SW 1271 (cell line): ENCODE measurements at places on chromosomes 2 and 18.

DNA sequence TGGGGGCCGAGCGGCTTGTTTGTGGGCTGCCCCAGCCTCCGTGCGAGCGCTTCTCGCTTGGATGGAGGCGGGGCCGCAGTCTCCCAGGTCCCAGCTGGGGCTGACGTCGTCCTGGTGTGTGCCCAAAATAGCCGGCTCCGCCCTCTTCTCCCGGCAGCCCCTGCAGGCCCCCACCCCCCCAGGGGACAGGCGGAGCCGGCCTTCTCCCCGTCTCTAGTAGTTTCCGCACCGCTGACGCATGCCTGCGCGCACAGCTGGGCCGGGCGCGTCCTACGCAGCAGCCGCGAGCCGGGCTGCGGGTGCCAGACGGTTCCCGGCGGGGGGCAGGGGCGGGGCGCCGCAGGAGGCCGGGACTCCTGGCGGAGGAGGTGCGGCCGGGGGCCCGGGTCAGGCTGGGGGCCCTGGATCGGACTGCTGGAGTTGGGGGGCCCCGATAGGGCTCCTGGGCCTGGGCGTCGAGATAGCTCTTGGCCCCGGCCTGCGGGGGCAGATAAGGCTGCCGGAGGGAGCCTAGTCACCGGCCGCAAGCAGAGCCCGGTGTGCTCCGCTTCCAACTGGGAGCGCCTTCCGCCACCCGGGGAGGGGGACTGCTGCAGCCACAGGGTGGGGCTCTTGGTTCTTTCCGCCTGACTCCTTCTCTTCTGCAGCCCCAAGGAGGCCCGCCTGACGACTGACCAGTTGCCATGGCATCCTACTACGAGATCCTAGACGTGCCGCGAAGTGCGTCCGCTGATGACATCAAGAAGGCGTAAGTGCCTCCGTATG lies at the start of gene DNAJB2:
DNAJB2 (plus strand) TSS at position 216 of the 765 bp plus-strand sequence; CDS start at position 684, 468 bp downstream.
- DNase-seq: peak; percentile 94

- no peak for DNase-seq
These were observed 43.5 kb downstream of the PDCL3 start for GRCh38 chr2:100606332-100606725.

DNA sequence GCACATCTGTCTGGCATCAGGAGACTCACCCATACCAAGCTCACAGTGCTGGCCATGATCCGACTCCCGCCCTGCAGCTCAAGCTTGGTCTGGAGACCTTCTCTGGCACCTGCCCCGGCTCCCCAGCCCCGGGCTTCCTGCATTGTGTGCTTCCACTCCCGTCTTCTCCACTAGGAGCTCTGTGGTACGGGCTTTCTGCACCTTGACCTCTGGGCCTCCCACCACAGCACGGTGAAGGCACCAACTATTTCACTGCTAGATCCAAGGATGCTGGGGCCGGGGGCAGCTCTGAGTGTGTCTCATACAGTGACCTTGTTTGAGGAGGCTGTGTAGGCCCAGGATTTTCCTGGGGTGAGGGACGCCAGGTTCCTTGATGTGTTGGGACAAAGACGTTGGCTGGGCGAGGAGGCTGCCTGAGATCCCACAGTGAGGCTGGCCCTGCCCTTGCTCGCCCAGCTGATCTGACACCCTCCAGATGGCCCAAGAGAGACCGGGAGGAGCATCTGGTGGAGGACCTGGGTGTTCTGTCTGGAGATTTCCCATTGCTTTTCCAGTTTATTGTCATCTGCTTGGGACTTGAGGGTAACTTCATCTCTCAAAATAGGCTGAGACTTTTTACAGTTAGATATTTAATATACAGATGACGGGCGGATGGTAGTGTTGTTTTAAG lies 64.0 kb downstream of the HPCAL1 start:
- no peak for DNase-seq

DNA sequence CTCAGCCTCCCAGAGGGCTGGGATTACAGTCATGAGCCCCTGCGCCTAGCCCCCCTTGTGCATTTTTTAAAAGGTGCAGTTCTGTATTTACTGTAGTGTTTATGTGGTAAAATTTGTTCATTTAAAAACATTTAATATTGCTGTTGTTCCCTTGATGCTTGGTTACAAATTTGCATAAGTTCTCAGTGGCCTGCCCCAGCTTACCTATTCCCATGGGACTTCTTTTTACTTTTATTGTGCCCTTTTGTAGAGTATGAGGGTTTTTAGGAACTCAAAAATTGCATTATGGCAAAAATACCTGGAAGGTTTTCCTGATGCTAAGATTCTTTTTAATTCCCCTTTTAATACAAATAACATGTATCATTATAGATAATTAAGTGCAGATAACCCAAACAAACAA lies 63.0 kb downstream of the DGKD start:
- no peak for DNase-seq

GRCh38 chr18:8825729-8826375 lies 120.5 kb downstream of the MTCL1 start:
- DNase-seq: no peak

GRCh38 chr2:47620770-47621437 lies 162.0 kb upstream of the MSH6 start:
- no peak for DNase-seq

- DNase-seq: peak; percentile 53
These were observed 54.8 kb upstream of the ANKRD62 start for GRCh38 chr18:12038639-12039539.

DNA sequence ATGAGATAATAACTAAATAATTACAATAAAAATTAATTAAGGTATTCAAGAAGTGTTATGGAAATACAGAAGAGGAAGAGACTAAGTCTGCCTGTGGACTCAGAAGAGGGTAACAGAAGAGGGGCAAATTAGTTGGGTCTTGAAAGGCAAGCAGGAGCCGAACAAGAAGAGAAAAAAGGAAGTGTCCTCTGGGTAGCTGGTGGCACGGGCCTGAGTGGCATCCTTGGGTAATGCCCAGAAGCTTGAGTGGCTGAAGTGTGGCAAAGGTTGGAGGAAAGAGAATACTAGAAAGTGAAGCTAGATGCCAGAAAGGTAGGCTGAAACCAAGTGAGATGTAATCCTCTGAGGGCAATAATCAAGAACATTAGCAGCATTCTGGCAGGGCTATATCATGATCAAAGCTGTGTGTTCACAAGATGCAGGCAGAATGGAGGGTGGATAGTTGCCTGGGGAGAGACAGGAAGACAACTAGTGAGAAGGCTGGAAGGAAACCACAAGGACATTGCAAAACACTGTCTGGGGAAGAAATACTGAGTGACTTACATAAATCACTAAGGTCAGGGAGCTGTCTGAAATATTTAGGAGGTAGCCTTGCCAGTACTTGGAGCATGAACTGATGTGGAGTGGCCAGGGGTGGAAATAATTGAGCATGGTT lies 16.2 kb downstream of the DOCK10 start:
- no peak for DNase-seq

- DNase-seq: no peak
These were observed 71.0 kb upstream of the DAPL1 start for GRCh38 chr2:158723921-158724802.

DNA sequence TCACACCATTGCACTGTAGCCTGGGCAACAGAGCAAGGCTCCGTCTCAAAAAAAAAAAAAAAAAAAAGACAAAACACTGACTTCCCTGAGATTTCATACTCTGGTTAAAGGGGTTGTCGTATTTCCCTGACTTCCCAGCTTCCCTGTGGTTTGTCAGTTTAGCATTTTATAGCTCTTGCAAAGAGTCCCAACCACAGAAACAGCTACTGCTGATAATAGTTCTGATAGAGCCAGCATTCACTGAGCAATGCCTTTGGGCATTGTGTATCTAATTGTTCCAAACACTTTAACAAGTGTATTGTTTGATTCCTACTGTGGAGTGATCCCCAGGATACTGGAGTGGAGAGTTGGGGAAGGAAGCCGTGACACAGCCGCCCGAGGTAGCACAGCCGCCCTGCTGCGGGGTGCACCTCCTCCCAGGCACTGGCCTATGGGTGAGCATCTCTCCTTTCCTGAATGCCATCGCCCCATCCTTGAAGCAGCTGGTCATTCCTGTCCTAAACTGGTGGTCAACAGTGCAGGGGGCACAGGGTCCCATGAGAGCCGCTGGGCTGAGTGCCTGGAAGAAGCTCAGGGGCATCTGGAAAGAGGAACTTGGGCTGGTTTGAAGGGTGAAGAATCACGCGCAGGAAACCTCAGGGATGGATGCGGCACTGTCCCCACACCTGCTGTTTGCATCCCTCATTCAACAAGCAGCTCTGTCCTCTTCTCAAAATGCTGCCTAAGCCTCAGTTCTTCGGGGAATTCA lies 81.0 kb upstream of the TMEM18 start:
- no peak for DNase-seq

- no peak for DNase-seq
These were observed 1.5 kb upstream of the EVX2 start for GRCh38 chr2:176085120-176085788.

GRCh38 chr2:105712166-105712915 lies 32.4 kb upstream of the NCK2 start:
- peak; percentile 9 for DNase-seq

- no peak for DNase-seq
These were observed 926 bp downstream of the SERPINB8 start for GRCh38 chr18:63970809-63971205.

DNA sequence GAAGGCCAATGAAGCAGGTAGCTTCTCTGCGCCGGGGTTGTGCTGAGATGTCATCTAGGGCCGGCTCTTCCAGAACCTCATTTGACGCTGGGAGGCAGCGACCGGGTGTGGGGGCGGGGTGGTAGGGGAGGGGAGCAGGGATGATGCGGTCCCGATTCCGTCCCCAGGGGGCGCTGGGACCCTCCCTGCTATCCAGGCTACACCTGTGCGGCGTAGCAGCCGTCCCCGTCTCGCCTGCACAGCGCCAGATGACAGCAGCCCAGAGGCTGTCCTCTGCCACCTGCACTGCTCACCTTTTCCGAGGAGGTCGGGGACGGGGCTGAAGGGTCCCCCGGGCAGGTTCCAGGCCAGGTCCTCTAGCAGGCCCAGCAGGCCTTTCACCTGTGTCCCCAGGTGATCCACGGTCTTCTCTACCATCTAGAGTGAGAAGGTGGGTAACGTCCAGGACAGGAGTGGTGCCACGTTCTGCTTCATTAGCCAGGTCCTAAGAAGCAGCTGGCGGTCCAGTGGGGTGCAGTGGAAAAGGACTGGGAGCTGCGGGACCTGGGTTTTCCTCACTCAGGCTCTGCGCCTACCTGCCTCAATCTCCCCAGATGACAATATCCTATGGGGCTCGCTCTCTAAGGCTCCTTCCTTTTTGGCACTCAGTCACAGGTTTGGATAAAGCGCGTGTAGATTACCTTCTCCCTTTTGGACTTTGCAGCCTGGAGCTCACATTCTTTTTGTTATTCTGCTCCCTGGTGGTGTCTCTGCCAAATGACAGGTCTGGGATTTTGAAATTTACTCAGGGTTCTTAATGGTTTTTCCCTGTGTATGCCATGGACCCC lies 56.0 kb upstream of the RAB6C start:
- peak; percentile 48 for DNase-seq

DNA sequence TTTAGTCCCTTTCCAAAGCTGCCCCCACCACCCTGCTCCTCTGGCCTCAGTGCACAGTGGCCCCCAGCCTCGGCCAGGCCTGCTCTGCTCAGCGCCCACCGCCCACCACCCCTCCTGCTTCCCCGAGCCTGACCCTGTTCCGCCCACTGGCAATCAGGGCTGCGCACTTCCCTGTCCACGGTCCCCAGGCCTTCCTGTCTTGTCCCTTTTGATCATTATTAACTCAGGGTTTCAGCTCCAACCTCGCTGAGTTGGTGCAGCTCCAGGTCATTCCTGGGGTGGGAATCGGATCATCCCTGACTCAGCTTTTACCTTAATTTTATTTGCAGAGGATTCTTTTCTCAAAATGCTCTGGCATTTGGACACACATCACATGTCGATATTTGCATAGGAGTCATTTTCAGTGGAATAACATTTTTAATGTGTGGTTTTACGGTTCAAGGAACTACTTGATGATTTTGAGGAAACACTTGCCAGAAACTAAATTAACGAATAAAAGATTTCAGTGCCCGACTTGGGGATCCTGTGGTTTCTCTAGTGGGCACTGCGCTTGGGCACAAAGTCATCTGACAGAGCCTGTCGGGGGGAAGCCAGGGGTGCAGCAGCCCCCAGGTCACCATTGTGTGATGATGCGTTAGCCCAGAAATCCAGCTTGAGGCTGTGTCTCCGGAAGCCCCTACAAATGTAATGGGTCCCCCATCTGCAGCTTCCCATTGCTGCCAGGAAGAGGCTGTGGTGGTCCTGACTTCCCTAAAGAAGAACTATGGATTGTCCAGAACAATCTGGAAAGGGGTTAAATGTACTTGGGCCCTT lies 1.0 kb upstream of the ESPNL start:
- DNase-seq: no peak

DNA sequence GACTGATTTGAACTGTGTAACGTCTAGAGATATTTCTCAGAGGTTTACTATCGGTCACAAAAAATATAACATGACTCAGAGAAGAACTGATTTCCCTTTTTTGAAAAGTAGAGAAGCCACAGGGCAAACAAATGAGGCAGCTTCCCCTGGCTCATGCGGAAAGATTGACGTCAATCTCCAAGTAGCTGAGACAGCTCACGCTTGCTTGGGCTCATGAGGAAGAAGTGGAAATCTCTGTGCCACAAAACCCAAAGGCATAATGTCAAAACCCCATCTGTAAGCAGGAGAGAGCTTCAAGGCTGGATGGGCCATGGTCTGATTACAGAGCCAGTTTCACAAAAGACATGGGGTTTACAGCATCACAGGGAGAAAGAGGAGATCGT lies 188.1 kb downstream of the ARL4C start:
- no peak for DNase-seq

DNA sequence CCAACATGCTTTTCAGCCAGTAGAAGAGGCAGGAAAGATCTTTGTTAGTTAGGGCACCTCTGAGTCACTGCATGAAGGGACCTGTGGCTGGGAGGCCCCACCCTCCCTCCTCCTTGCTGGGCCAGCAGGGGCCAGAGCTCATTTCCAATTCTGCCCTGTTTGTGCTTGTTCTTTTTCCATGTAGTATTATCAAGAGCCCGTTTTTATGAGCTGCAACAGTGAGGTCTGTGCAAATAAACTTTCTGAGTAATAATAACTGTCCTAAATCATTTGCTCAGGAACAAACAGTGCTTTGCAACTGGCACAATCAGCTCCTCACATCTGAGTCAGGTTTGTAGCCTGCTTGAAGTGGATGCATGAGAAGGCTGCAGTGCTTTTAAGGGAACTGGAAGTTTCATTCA lies 128.0 kb downstream of the ARL4C start:
- DNase-seq: no peak

- no peak for DNase-seq
These were observed 42.2 kb downstream of the SLC8A1 start for GRCh38 chr2:40409734-40410133.

- no peak for DNase-seq
These were observed 61.7 kb downstream of the ACKR3 start for GRCh38 chr2:236631281-236631855.

- no peak for DNase-seq
These were observed 181.1 kb upstream of the COPS8 start for GRCh38 chr2:236904389-236905263.

GRCh38 chr2:198296665-198297308 lies 492.4 kb downstream of the PLCL1 start:
- peak; percentile 36 for DNase-seq

- DNase-seq: no peak
These were observed 483 bp upstream of the FHL2 start for GRCh38 chr2:105399207-105399861.

DNA sequence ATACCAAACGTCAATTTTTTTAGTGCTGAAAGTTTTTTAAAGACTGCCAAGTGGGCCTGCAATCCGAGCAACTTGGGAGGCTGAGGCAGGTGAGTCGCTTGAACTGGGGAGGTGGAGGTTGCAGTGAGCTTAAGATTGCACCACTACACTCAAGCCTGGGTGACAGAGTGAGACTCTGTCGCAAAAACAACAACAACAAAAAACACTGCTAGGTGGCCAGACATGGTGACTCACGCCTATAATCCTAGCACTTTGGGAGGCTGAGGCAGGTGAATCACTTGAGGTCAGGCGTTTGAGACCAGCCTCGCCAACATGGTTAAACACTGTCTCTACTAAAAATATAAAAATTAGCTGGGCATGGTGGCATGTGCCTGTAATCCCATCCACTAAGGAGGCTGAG lies 202.8 kb upstream of the COPS8 start:
- DNase-seq: no peak
